ENCODE measurements at places on chromosomes 5 and 9.

GRCh38 chr5:1516615-1517601 is 6.9 kb downstream of the LPCAT1 start:
- no peak for DNase-seq

DNA sequence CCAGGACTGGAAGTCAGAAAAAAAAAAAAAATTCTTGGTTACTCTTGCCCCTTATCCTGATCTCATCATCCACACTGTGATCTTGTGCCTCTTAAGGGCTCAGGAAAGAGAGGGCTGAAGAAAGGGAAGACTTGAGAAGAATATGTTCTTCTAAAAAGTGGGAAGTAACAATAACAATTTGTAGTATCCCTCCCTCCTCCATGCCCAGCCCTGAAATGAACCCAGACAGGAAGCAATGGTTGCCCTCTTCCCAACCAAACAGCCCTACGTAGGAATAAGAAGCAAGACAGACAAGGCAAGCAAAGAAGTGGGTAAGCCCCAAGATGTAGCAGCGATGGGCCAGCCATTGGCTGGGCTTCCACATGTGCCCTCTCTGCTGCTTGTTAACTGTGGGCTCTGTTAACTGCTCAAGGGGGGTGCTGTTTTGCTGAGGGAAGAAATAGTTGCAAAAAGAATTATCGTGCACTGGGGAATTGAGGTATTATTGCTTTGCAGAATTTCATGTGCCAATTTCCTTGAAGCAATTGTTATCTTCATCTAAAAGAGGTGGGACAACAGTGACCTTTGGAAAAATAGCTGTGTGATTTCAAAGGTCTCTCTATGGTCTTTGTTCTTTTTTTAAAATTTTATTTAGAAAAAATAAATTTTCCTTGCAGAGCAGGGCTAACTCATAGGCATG is 146.6 kb upstream of the PCA3 start:
- no peak for DNase-seq

GRCh38 chr5:135069895-135070657 is 36.0 kb upstream of the PITX1 start:
- no peak for DNase-seq

GRCh38 chr5:179221877-179222220 is 123.4 kb downstream of the ADAMTS2 start:
- DNase-seq = no peak

- no peak for DNase-seq
Observed at GRCh38 chr5:41212935-41213334, 397 bp downstream of the C6 start.

DNA sequence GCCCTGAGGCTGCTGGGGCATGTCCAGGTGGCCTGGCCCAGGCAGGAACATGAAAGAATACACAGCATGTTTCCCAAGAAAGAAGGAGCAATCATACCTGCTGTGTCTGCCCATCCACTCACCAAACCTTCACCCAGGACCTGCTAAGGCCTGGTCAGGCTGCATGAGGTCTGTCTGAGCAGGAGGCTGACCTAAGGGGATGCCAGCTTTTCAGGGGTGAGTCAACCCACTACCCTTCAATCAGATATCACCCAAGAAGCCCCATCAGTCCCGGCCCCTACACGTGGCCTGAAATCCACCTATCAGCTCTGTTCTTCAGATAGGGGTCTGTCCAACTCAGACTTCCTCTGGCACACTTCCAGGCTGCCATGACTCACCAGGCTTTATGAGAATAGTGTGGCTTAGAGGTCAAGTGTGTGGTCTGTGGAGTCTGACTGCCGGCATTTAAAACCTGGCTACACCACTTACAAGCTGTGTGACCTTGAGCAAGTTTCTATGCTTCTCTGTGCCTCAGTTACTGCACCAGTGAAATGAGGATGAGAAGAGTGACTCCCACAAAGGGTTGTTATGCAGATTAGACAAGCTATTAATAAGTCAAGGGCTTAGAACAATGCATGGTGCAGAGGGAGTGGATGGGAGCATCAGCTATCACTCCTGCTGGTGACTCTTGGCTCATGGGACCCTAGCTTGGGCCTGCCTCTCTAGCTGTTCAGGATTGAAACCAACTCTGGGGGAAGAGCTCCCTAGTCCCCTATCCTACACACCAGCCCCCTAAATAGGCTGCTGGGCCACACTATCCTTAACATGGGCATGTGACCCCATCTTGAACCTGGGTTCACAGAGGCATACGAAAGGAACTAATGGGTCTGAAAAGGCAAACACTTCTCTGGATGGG is 130.3 kb downstream of the PAX5 start:
- DNase-seq = peak; percentile 87

GRCh38 chr9:91208837-91209236 is 152.9 kb downstream of the AUH start:
- no peak for DNase-seq

- no peak for DNase-seq
Observed at GRCh38 chr5:161295721-161296250, 250.7 kb downstream of the GABRB2 start.

GRCh38 chr5:37836592-37837413 is 3.0 kb downstream of the GDNF start:
- DNase-seq = no peak

Data from RKO (cell line).